ENCODE measurements at places on chromosomes 5 and 9.

DNA sequence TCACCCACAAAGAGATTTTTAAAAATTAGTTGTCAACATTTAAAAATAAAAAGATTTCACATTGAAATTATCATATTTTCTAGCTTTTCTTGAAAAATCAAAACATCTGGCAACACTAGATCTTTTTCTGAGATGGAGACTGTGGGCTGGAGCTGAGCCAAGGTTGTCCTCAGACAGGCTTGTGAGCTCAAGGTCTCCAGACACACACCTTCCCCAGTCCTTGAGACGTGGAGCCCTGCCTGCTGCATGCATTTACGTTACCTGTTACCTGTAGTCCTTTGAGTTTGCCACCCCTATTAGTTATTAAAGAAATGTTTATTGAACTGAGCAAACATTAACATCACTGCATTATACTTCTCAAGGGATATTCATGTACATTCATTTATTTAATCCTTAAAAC is 87.5 kb upstream of the TLE1 start:
- DNase-seq, result no peak

GRCh38 chr5:119860463-119860862 is 231.1 kb downstream of the FAM170A start:
- DNase-seq, result no peak

GRCh38 chr5:99060306-99061261 is 131.8 kb upstream of the CHD1 start:
- DNase-seq, result no peak

GRCh38 chr5:127958421-127959011 is 125.0 kb upstream of the SLC12A2 start:
- DNase-seq, result no peak

GRCh38 chr9:6855860-6856259 is 98.1 kb downstream of the KDM4C start:
- DNase-seq, result no peak

GRCh38 chr5:35877655-35878054 is 21.0 kb downstream of the IL7R start:
- DNase-seq, result no peak

GRCh38 chr9:70222354-70222753 is 36.4 kb upstream of the SMC5 start:
- no peak for DNase-seq

Measured in left hindlimb (tissue), 1 donor.